Colonic mucosa (tissue), 4 donors: ENCODE measurements at places on chromosomes 1 and 21.

GRCh38 chr1:46317323-46317722 is 13.8 kb downstream of the UQCRH start:
- no peak for DNase-seq

- no peak for DNase-seq
Measured at GRCh38 chr1:232684371-232685105, 54.6 kb upstream of the SIPA1L2 start.

GRCh38 chr21:38741092-38741949 is 64.4 kb upstream of the ETS2 start:
- no peak for DNase-seq

DNA sequence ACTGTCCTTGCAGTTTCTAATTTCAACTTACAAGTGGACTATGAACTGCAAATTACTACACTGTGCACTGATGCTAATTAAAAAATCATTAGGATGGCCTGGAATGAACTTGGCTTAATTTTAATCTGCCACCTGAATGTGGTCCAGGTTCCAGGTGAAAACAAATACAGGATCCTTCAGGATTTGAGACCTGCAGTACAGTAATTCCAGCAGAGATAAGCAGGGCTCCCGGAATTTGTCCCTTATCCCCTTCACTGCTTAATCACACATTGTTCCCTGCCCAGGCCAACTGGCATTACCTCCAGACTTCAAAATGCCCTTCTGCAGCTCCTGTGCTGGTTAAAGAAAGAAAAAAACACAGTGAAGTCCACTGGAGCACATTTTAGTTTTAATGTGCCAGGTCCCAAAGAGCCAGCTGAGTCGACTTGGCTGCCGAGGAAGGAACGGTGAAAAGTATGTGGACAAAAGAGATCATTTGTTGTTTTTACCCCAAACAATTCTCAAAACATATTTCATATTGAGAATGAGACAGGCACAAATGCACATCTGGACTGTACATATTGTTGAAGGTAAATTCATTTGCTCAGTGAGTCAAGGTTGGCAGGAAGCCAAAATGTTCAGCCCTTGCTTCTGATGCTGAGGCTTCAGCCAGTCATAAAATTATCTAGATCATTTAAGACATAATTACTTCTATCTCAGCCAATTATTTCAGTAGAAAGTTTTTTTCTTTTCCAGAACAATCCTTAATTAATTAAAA is 28.3 kb downstream of the DEGS1 start:
- DNase-seq: peak; percentile 77

DNA sequence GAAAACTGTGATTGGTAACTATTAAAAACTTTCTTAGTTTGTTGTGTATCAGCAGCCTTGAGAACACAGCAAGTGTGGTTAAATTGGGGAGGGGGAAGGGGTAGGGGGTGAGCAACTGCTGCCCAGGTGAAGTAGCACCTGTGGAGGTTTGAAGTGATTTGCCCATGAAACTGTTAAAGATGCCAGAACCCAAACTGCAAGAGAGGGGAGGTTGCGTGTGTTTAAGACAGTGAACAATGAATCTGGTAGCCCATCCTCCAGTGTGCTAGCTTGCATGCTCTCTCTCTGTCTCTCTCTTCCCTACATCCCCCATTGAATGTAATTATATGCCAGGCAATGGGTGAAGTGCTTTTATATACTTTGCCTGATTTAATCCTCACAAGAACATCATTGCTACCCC is 154.7 kb downstream of the RUNX1 start:
- DNase-seq: no peak

- no peak for DNase-seq
Measured at GRCh38 chr1:87136607-87137341, 191.9 kb upstream of the LMO4 start.

DNA sequence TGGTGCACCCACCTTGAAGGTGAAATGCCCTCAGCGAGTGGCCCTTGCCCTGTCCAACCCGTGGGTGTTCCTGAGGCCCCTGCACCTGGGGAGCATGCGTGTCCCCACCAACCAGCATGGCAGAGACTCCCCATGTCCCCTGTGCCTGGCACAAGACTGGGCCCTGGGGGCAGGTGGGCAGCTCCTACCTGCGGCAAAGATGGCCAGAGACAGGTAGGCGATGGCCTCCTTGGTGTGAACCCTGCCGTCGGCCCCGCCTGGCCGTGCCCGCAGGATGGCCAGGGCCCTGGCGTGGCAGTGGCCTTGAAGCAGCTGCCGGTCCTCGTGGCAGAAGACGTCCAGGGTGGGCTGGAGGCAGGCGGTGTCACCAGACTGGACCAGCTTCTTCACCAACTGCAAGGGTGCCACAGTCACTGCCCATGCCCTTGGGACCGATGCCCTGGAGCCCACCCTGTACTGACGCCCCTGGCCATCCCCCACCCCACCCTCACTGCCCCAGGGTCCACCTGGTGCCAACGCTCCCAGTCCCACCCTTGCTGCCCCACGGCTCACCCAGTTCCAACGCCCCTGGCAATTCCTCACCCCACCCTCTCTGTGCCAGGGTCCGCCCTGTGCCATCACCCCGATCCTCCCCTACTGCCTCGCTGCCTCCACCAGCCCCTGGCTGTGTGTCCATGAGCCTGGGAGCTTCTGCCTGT is 15.7 kb downstream of the TTC34 start:
- DNase-seq: no peak

- DNase-seq: no peak
Measured at GRCh38 chr1:198878566-198878965, 239.7 kb downstream of the PTPRC start.

GRCh38 chr1:60833173-60833572 is 249.2 kb upstream of the NFIA start:
- DNase-seq: peak; percentile 69

GRCh38 chr1:74772945-74773344 is 40.0 kb downstream of the TYW3 start:
- DNase-seq: no peak

DNA sequence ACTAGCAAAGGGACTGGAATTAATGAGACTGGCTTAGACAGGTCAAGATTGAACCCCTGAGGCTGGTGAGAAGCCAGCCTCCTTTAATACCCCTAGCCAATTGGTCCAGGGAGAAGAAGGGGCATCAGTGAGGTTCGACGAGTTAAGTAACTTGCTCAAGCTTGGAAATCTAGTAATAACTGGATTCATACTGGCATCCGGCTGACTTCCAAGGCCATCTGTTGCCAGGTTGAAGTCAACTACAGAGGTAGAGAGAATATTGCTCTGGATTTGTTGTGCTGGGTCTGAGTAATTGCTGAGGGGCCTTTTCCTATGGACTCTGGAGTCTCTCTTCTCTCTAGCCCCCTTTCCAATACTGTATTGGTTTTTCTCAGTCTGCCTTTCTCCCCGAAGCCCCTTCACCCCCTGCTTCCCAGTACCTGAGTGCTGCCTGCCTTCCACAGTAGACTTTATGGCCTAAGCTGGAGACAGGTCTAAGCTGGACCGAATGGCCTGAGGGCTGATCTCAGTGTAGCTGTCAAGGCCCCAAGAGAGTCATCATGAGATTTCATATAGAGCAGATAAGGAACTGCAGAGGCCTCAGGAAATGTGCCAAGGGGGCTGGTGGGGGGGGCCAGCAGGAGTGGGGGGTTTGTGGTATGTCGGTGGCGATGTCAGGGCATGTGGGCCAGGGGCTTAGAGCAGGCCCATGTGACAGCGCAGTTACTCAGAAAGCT is 42.4 kb upstream of the IL19 start:
- no peak for DNase-seq

DNA sequence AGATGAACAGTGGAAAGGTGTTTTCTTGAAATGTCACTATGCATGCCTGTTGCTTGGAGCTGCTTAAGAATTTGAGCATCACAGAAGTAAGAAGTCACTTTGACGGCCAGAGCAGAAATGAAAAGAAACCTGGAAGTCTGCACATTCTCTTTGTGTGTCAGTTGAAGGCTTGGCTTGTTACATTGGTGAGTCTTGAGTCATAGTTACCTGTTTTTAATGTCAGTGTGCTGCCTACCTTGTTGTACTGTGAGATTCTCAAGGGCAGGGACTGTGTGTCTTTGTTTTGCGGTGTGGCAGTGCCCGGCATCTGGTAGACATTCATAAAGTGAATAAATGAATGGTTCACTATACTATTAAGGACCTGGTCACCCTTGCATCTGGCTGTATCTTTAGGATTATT is 9.9 kb downstream of the OTUD3 start:
- DNase-seq: no peak

- DNase-seq: no peak
Measured at GRCh38 chr1:21823206-21823979, 11.3 kb downstream of the LDLRAD2 start.

DNA sequence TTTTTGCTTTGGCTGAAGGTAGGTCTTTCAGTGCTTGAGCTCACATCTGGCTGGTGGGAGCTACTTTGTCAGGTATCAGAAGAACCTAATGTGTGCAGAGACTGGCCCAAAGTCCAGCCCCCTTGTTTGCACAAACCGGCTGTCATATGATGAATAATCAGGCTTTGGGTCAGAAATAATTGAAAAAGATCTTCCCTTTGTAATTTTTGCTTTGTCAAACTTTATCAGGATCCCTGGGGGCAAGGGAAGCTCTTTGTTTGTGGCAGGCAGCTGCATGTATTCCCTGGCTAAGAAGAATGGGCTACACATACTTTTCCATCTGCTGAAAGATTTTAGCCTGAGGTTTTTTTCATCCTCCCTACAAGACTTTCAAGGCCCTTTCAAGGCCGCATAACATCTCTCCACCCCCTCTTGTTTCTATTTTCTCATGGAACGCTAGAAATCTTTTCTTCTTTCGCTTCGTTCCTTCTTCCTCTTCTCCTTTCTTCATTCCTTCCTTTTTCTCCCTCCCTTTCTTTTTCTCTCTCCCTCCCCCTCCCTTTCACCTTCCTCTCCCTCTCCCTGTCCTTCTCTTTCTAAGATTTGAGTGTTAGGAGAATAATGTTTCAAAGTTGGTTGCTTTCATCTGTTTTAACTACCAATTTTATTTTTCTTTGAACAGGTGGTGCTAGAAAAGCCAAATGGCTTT is 25.5 kb downstream of the TUFT1 start:
- DNase-seq: no peak

GRCh38 chr1:203686091-203686632 is 59.5 kb downstream of the ATP2B4 start:
- peak; percentile 35 for DNase-seq

DNA sequence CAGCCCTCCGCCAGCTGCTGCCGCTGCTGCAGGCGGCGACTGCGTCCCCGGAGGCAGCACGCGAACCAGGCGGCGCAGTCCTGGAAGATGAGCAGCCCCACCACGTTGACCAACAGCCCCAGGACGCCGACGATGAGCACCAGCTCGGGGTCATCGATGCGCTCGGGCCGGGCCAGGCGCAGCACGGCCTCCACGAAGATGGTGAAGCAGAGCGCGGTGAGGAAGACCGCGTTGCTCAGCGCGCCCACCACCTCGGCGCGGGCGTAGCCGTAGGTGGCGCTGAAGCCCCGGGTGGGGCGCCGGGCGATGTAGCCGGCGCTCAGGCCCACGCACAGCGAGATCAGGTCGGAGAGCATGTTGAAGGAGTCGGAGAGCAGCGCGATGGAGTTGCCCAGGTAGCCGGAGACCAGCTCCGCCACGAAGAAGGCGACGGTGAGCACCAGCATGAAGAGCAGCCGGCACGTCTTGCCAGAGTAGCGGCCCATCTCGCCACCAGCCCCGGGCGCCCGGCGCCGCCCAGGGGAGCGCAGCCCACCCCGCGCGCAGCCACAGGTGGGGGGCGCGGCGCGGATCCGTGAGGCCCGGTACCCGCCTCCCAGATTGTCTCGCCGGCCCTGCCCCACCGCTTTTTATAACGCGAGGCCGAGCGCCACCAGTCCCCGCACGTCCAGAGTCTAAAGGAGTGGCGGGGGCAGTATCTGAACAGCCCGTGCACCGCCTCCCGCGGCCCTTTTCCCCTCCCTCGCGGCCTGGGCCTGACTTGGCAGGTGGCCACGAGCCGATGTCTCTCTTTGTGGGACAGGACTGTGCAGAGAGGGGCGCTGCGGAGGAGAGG is at the start of gene SLC30A10:
TSS of gene SLC30A10 (minus strand) at position 602 of the 835 bp plus-strand sequence. CDS start at position 485, 117 bp downstream.
- DNase-seq: peak; percentile 60

- no peak for DNase-seq
Measured at GRCh38 chr1:35062518-35063196, 16.5 kb upstream of the ZMYM1 start.

DNA sequence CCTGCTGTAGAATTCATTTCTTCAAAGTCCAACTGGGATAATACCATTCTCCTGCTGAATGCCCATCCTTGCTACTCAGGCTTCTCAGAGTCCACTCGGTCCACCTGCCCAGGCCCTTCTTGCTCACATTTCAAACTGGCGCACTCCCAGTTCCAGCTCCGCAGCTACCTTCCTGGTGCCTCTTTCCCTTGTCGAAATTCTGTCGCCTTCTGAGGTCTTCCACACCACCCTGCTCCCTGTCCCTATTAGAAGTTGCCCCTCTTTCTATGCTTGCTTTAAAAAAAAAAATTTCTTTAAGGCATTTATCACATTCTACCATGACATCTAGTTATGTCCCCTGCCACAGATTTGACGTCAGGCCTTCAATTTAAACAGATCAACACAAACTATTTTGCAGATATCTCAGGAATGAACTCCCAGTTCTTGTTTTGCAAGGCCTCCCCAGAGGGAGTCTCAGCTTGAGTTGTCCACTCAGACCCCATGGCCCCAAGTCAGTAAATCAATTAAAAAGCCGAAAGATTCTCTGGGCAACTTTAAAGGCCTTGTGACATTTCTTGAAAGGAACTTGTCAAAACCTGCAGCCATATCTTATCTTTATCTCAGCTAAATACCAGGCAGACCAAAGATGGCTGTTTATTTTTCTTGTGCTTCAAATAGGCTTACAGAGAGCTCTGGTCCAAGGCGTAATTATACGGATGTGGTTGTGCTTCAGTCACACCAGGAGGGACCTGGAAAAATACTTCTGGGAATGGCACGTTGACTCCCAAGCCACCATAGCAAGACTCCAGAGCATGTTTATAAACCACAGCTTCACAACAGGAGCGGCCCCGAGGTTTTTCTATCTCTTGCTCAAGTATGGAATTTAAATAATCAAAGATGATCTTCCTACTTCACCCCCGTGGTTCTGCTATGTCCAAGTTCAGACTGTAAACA is 2.2 kb downstream of the FAM89A start:
- DNase-seq: no peak

GRCh38 chr1:37423810-37424209 is 50.6 kb upstream of the ZC3H12A start:
- no peak for DNase-seq

GRCh38 chr1:87894062-87894461 is 565.4 kb downstream of the LMO4 start:
- DNase-seq: no peak

- DNase-seq: no peak
Measured at GRCh38 chr1:221761354-221762002, 19.6 kb upstream of the DUSP10 start.

GRCh38 chr21:44375281-44375651 is 21.8 kb downstream of the TRPM2 start:
- DNase-seq: no peak
